ENCODE measurements at places on chromosomes 3 and 15.

DNA sequence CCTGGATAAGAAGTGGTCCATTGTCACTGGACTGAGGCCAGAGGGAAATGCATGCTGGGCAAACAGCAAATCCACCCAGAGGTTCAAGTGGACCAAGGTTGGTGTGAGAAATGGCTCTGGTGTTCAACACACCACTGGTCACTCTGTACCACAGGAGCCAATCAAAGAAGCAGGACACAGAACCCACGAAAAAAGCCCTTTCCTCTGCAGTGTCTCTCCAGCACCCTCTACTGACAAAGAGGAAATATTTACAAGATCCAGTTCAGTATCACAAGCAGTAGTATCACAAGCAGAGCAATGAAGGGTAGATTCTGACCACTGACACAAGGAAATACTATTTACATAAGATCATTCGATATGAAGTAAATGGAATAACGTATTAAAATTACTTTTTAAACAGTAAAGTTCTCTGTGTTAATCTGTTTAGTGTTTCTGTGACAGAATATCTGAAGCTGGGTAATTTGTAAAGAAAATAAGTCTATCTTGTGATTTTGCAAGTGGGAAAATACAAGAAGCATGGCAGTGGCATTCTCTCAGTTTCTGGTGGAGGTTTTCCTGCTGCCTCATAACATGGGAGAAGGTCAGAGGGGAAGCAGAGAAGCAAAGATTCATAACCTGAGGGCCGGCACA, 390.7 kb downstream of the EFHB start:
- no peak for DNase-seq

DNA sequence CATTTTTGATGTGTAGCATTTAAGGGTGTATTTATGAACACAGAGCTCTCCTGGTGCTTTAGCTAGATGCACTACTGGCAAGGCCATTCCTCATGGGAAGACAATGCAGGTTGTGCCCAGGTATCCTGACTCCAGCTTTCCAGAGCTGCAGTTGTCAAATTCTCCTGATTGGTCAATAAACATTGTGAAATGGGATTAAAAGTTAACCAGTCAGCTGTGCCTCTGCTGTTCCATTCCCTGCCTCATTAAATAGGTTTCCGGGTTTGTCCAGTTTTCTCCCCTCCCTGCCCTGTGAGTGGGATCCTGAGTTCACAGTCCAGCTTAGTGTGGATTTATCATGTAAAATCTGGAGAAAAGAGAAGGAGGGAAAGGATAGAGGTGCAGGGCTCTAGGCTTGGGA, 207.3 kb downstream of the SQOR start:
- no peak for DNase-seq

- no peak for DNase-seq
Observed at GRCh38 chr15:84113919-84114318, 121.7 kb upstream of the GOLGA6L4 start.

GRCh38 chr3:7787871-7788828, 713.5 kb upstream of the LMCD1 start:
- DNase-seq, result no peak

GRCh38 chr3:33008282-33008681, 56.8 kb downstream of the CCR4 start:
- DNase-seq, result no peak

GRCh38 chr15:96398776-96399175, 68.3 kb downstream of the NR2F2 start:
- DNase-seq, result no peak

All from hepatic stellate cell (primary cell).